Neural crest cell (in vitro differentiated cells): ENCODE measurements at places on chromosomes 1 and 21. TPM values are rescaled to one million over a fixed set of nuclear protein-coding genes. Genes with fewer than 3 reads are reported as not detected.

- no peaks in the 10 kb centered on the region for H3K27me3 ChIP-seq
- no peak for DNase-seq
- H3K4me3 ChIP-seq = no peak overlapping the region
These were observed 1470.7 kb upstream of the PRMT6 start for GRCh38 chr1:105585791-105586190.

GRCh38 chr1:246074421-246074820, 432.7 kb downstream of the SMYD3 start:
- H3K27ac ChIP-seq = no peak overlapping the region
- H3K27me3 ChIP-seq = no peaks in the 10 kb centered on the region
- DNase-seq = no peak
- H3K4me1 ChIP-seq = peaks cover 28% of the 10 kb centered on the region
- H3K4me3 ChIP-seq = no peak overlapping the region

- no peaks in the 10 kb centered on the region for H3K4me1 ChIP-seq
- no peak for DNase-seq
- H3K36me3 ChIP-seq = peaks cover 5% of the 10 kb centered on the region
- H3K27ac ChIP-seq = no peak overlapping the region
- no peak overlapping the region for H3K4me3 ChIP-seq
These were observed 387.6 kb downstream of the LTN1 start for GRCh38 chr21:28604946-28605537.

DNA sequence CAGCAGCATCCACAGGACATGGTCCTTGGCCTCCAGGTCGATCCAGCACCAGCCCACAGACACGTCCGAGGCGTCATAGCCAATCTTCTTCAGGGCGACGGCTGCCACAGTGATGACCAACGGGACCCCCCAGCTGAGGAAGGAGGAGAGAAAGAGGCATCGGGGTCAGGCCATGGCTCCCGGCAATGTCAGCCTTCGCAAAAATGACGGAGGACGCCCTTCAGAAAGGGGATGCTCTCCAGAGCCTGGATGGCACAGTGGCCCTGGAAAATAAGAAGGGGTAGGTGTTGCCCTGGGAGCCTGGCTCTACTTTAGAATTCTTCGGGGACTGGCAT, 17.6 kb downstream of the GPR157 start:
- H3K36me3 ChIP-seq = no peaks in the 10 kb centered on the region
- no peaks in the 10 kb centered on the region for H3K27me3 ChIP-seq
- no peak for DNase-seq
- no peak overlapping the region for H3K27ac ChIP-seq
- peaks cover 10% of the 10 kb centered on the region for H3K4me1 ChIP-seq

- H3K27ac ChIP-seq = no peak overlapping the region
- H3K27me3 ChIP-seq = peaks cover 5% of the 10 kb centered on the region
- no peak for DNase-seq
- H3K4me3 ChIP-seq = no peak overlapping the region
- no peaks in the 10 kb centered on the region for H3K4me1 ChIP-seq
These were observed 261.5 kb downstream of the SEC16B start for GRCh38 chr1:177708406-177708805.

GRCh38 chr1:201884425-201884824, 4.3 kb upstream of the SHISA4 start:
- no peak for DNase-seq
- H3K36me3 ChIP-seq = no peaks in the 10 kb centered on the region
- peak overlapping the region; percentile 59 for H3K4me3 ChIP-seq

DNA sequence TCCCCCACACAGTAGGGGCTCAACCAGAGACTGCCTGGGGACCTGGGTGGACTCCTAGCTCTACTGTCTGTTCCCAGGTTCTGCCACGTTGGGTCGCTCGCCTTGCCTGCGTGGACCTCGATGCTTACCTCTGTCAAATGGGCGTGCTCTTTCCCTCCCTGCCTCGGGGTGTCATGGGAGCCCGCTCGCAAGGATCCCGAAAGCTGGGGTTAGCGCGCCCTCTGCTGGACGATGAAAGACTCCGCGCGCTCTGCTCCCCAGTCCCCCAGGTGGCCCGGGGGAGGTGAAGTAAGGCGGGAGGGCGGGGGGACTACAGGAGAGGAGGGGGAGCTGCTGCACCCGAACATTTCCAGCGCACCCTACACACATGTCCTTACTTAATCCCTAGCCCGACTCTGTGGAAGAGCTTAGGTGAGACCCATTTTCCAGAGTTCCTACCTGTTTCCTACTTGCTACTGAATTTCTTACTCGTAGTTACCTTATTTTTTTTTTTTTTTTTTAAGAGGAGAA, 2.3 kb upstream of the BSND start:
- peaks cover 57% of the 10 kb centered on the region for H3K27me3 ChIP-seq
- H3K27ac ChIP-seq = no peak overlapping the region
- peak; percentile 71 for DNase-seq
- H3K4me1 ChIP-seq = peaks cover 19% of the 10 kb centered on the region
- H3K36me3 ChIP-seq = no peaks in the 10 kb centered on the region

DNA sequence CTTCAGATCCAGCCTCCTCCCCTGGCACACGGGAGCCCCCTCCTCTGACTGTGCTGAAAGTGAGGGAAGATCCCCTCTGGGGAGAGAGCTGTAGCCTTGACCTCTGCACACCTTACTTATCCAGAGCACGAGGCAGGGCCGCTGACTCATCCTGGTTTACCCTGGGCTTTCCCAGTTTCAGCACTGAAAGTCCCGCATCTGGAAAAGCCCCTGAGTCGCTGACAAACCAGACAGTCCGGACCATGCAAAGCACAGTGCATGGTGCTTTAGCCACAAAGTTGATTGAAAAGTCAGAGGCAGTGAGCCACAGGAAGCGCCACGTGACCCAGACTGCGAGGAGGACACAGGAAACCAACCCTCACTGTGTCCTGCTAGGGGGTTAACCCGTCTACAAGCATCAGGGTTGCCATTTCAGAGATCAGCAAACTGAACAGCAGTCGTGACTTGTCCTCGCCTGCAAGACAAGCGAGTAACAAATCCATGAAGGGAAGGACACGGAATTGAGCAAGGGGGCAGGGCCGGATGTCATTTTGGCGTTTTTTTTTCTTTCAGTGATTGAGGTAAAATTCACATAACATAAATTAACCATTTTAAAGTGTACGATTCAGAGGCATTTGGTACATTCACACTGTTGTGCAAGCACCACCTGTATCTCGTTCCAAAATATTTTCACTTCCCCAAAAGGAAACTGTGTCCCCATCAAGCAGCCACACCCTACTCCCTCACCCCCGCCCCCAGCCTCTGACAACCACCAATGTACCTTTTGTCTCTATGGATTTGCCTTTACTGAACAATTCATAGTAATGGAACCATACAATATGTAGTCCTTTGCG, 19.9 kb upstream of the IFNGR2 start:
- no peaks in the 10 kb centered on the region for H3K27me3 ChIP-seq
- no peaks in the 10 kb centered on the region for H3K36me3 ChIP-seq
- H3K27ac ChIP-seq = peak overlapping the region; percentile 23
- DNase-seq = no peak

- no peaks in the 10 kb centered on the region for H3K36me3 ChIP-seq
- peaks cover 8% of the 10 kb centered on the region for H3K4me1 ChIP-seq
- peak overlapping the region; percentile 12 for H3K27ac ChIP-seq
- H3K27me3 ChIP-seq = no peaks in the 10 kb centered on the region
These were observed 43.6 kb downstream of the EPHB2 start for GRCh38 chr1:22754106-22754768.

- no peaks in the 10 kb centered on the region for H3K4me1 ChIP-seq
- no peak for DNase-seq
- H3K36me3 ChIP-seq = no peaks in the 10 kb centered on the region
- H3K4me3 ChIP-seq = no peak overlapping the region
These were observed 7.8 kb upstream of the PTTG1IP start for GRCh38 chr21:44881198-44881872.

GRCh38 chr1:3483801-3484444, 29.5 kb downstream of the ARHGEF16 start:
- H3K4me3 ChIP-seq = no peak overlapping the region
- peak; percentile 72 for DNase-seq
- H3K27ac ChIP-seq = no peak overlapping the region
- peaks cover 10% of the 10 kb centered on the region for H3K36me3 ChIP-seq

- H3K27me3 ChIP-seq = peaks cover 2% of the 10 kb centered on the region
- H3K36me3 ChIP-seq = no peaks in the 10 kb centered on the region
- DNase-seq = no peak
These were observed 47.4 kb upstream of the RAB4A start for GRCh38 chr1:229223498-229223897.

GRCh38 chr21:32772281-32773047, 909 bp upstream of the PAXBP1 start:
- peak overlapping the region; percentile 77 for H3K27ac ChIP-seq
- peaks cover 14% of the 10 kb centered on the region for H3K36me3 ChIP-seq
- peak overlapping the region; percentile 89 for H3K4me3 ChIP-seq
- peaks cover 2% of the 10 kb centered on the region for H3K27me3 ChIP-seq
- H3K4me1 ChIP-seq = peaks cover 47% of the 10 kb centered on the region

GRCh38 chr1:196450143-196451095, 157.8 kb downstream of the KCNT2 start:
- H3K4me3 ChIP-seq = no peak overlapping the region
- H3K27me3 ChIP-seq = no peaks in the 10 kb centered on the region
- H3K4me1 ChIP-seq = no peaks in the 10 kb centered on the region
- no peak overlapping the region for H3K27ac ChIP-seq
- H3K36me3 ChIP-seq = peaks cover 7% of the 10 kb centered on the region

DNA sequence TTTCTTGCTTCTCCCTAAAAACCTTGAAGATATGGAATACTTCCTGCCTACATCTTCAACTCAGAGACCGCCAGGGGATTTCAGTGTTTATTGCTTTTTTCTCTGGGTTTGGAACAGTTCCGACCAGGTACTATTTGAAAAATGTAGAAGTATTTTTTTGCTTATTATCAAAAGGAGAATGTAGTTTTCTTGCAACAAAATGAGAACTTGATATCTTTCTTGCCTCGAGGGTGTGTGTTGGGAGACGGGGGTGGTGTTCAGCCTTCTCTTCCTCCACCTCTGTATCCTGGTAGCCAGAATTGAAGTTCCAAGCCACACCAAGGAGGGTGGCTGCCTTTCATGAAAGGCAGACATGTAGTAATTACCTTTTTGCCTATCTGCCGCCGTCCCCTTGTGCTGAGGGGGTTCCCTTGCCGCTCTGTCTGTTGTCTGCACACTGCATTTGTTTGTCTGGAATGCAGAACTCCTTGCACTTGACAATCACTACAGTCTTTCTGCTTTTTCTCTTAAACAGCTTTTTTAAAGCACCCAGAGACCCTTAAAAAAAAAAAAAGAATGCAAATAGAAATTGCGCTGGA, 212.1 kb downstream of the PBX1 start:
- H3K4me3 ChIP-seq = no peak overlapping the region
- peaks cover 31% of the 10 kb centered on the region for H3K4me1 ChIP-seq
- peak overlapping the region; percentile 73 for H3K27ac ChIP-seq

DNA sequence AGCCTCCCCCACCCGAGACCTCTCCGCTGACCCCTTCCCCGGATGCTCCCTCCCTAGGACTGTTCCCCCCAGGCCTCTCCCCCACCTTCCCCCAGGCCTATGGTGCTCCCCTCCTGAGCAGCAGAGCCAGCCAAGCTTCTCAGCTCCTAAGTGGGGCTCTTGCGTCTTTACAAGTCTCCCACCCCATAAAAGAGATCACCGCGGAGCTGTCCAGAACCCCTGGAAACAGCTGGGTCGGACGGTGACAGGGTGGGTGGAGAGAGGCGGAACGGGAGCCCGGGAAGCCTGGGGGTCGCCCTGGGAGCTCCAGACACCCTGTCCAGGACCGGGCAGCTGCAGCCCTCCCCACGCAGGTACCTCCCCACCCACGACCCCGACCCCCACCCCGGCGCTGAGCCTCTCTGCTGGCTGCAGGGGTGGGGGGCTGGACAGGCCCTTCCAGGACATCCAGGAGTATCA, 61.2 kb downstream of the WNT9A start:
- H3K27ac ChIP-seq = no peak overlapping the region
- H3K27me3 ChIP-seq = peaks cover 10% of the 10 kb centered on the region
- no peaks in the 10 kb centered on the region for H3K36me3 ChIP-seq
- peaks cover 4% of the 10 kb centered on the region for H3K4me1 ChIP-seq
- H3K4me3 ChIP-seq = peak overlapping the region; percentile 51

- H3K4me1 ChIP-seq = no peaks in the 10 kb centered on the region
- peaks cover 4% of the 10 kb centered on the region for H3K36me3 ChIP-seq
- H3K27me3 ChIP-seq = no peaks in the 10 kb centered on the region
- H3K27ac ChIP-seq = no peak overlapping the region
These were observed 225.3 kb downstream of the VAV3 start for GRCh38 chr1:107739651-107740050.

Gene MPL
- total RNA-seq = not detected in 2 replicates

Gene PADI1
- not detected in 2 replicates for total RNA-seq

Gene ACTN2
- total RNA-seq = 0.54 and 0.91 TPM in 2 replicates

Gene TOMM20
- total RNA-seq = 150 and 154 TPM in 2 replicates

Gene TNNT2
- total RNA-seq = not detected in 2 replicates

Gene CLDN19
- 0.14 and 0.19 TPM in 2 replicates for total RNA-seq

Gene RGSL1
- total RNA-seq = not detected in 2 replicates

Gene RBP7
- total RNA-seq = not detected in 2 replicates

Gene FAM72C
- 5.1 and 7.1 TPM in 2 replicates for total RNA-seq

Gene MYOM3
- not detected in 2 replicates for total RNA-seq

Gene CNTN2
- total RNA-seq = 24.9 and 26.3 TPM in 2 replicates

Gene SERTAD4
- total RNA-seq = 1.5 and 1.6 TPM in 2 replicates

Gene CD52
- not detected in 2 replicates for total RNA-seq

Gene DENND1B
- 6.5 and 8.3 TPM in 2 replicates for total RNA-seq
